ENCODE measurements at places on chromosomes 1 and 21.

GRCh38 chr1:206800411-206800810 is 28.1 kb upstream of the IL10 start:
- DNase-seq, result no peak

DNA sequence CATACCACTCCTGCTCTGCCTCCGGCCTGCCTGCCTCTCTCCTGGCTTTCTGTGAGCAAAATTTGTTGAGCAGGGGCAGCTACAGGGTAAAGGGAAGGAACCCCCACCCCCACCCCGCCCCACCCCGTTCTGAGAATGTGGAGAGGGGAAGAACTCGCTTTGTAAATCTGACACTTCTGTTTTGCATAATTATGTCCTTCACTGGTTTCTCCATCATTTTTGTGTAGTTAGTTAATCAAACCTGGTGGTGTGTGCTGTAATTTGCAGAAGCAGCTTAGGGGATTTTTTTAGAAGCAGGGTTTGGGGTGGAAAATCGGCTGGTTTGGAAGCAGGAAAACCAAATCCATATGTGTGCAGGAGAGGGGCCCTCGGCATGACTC is 58.1 kb upstream of the TMEM51 start:
- no peak for DNase-seq

GRCh38 chr1:8941906-8942305 is 3.8 kb upstream of the CA6 start:
- DNase-seq, result peak; percentile 79

GRCh38 chr1:22949822-22950331 is 22.8 kb downstream of the LACTBL1 start:
- DNase-seq, result no peak

DNA sequence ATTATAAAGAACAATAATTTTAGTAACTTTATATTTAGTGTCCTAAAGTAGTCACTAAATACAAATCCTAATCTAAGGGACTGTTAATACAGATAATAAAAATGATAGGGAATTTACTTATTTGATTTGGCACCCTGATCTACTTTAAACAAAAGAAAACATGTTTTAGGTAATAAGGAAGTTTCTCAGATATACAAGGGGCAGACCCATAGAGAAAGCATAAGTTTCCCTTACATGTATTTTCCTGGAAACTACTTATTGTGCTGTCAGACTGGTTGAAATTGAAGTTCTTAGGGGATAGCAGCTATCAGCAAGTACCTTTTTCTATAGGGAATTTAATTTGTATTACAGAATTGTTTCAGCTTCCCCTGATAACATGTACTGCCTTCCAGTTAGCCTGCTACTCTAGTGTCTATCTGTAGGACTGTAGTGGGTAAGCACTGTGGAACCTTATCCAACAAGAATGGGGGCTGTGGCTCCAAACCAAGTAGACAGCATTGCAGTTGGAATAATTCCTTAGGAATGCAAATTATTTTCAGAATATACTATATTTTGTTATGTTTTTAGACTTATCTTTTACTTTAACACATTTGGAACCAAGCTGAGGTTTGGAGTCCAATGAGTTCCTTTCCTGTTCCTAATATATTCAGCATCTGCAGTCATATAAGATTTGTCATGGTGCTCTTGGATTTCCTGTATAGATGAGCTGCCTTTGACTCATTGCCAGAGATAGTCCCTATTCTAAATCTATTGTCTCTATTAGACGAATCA is 14.7 kb downstream of the MSH4 start:
- DNase-seq, result peak; percentile 34

Data from kidney tubule cell (primary cell).